ENCODE measurements at places on chromosomes 4 and X.

DNA sequence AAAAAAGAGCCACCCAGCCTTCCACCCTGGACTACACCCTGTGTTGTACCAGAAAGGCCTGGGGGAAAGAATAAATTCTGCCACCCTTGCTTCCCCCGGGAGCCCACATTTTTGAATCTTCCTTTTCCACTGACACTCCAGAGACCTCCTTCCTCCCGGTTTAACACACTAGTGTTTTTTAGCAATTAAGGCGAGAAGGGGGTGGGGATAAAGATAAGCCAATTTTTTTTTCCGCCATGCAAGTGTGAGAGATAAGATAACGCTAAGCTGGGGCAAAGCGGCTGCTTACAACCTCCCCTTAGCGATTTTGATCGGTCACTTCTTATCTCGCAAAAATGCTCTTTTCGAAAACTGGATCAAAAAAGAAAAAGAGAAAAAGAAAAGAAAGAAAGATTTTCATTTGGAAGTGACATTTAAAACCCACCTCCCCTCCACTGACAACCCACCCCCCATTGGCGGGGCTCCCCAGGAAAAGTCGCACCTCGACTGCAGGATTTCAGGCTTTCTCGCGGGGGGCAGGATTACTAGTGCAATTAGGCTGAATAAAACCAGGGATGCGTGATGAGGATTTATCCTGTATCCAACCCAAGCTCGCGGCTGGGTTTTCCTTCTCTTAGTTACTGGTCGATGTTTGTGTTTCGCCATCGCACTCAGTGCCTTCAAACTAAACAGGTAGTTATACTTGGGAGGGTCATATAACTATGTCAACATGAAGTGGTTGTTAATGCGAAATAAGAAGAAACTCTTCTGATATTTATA is 6.0 kb upstream of the BCOR start:
- no peak for DNase-seq

- DNase-seq, result no peak
These were observed 47.6 kb upstream of the FGG start for GRCh38 chr4:154660052-154660451.

DNA sequence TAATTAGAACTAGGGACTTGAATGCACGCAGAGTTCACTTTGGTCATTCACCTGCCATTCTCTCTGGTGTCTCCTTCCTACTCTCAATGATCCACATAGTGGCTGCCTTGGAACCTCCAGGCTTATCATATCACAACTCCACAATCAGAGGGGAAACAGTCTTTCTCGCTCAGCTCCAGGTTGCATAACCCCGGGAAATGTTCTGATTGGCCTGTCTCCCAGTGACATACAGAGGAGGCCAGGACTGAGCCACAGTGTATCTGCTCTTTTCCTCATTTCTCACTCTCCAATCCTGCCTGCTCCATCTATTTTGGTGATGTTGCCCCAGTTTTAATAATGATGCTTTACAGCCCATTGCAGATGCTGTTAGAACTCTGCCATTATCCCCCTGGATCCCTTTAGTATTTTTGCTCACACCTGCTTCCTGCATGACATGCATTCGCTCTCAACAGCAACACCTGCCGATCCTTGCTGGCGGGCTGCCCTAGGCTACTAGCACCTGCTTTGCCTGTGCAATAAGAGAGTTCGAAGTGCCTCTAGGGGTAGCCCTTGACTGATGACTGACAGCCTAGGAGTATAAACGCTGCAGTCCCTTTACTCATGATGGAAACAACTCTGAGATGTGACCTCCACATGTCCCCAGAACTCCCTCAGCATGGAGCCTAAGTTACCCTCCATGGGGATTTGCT is 211.3 kb upstream of the RPS6KA3 start:
- no peak for DNase-seq

DNA sequence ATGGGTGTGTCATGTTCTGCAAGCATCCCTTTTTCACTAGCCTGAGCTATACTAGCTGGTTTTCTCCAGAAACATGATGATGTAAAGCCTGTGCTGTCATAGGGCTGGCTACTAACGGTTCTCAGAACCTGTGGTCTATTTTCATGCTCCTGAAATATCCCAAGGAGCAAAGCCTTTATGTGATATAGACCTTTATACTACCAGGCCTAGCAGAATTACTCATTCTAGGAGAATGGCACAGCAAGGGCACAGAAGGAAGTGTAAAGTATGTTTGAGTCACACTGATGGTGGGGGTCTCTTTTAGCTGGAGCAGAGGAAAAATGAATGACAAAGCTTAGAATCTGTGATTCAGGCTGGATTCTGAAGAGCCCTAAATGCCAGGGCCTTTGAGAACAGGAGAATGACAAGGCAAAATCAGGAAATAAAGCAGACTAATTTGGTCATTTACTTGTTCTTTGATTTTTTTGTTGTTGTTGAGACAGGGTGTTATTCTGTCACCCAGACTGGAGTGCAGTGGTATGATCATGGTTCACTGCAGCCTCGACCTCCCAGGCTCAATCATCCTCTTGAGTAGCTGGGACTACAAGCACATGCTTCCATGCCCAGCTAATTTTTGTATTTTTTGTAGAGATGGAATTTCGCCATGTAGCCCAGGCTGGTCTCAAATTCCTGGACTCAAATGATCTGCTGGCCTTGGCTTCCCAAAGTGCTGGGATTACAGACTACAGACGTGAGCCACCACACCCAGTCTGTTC is 11.8 kb downstream of the TCEAL1 start:
- no peak for DNase-seq

DNA sequence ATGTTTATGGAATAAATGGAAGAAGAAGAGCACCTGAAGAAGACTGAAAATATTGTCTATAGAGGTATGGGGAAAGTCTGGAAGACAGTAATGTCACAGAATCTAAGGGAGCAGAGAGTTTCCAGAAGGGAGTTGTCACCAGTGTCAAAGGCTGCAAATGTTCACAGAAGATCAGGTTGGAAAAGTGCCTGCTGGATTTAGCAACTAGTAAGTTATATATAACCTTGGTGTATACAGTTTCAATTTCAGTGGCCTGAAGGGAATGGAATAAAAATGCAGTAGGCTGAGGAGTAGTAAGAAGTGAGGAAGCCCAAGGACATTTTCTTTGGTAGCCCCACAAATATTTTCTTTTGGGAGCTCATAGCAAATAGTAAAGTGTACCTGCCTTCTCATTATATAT is 107.2 kb downstream of the SATL1 start:
- DNase-seq, result no peak

- no peak for DNase-seq
These were observed 400.6 kb downstream of the IL15 start for GRCh38 chr4:142036795-142037583.

GRCh38 chr4:7311205-7311604 is 118.9 kb downstream of the SORCS2 start:
- DNase-seq, result no peak

DNA sequence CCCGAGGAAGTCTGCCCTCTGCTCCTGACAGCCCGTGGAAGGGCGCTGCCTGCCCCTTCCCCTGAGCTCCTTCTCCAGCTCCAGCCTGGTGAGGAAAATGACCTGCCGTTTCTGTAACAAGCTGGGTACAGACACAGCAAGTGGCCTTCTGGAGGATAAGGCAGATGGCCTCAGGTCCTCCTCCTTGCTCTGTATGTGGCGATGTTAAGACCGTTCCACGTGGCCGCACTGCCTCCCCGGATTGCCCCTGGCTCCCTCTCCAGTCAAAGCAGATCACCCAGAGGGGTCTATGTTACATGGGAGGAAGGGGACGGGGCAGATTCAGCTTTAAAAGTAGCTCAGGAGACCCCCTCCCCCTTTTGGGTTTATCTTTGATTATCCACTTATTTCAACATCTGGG is 80.3 kb upstream of the GATB start:
- DNase-seq, result no peak

DNA sequence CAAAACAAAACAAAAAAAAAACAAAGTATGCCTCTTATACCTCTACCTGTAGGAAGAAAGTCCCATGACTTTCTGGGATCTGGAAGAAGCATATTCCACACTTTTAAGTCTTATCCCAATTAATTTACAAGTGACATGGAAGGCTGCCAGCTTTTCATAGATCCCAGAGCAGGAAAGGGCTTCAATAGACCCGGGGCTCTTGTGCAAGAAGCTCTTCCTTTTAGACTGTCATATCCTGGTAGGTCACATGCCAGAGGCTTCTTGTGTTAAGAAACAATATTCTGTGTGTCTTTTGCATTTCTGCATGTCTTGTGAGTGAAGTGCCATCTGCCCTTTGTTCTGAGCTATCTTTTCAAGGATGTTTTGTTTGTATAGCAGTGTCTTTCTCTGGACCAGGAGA is 84.4 kb upstream of the PHOX2B start:
- DNase-seq, result no peak

GRCh38 chr4:182144626-182145333 is 98.4 kb upstream of the TENM3 start:
- no peak for DNase-seq

GRCh38 chr4:112515198-112516065 is 548 bp downstream of the NEUROG2 start:
- no peak for DNase-seq

DNA sequence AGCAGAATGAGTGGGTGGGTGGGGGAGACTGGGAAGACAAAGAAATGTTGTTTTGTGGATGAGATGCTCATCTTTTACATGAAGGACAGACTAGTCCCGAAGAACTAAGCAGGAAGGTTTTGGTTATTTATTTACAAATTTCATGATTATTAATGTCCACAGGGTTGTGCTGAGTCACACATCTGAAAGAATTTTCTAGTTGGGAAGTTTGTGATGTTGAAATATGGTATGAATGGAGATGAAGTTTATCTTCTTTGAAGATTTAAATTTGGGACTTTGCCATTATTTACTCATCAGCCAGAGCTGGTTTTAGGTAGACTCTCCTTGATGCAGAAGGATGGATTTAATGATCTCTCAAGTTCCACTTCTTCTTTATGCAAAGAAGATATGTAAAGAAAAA is 75.5 kb downstream of the MOSPD2 start:
- no peak for DNase-seq

DNA sequence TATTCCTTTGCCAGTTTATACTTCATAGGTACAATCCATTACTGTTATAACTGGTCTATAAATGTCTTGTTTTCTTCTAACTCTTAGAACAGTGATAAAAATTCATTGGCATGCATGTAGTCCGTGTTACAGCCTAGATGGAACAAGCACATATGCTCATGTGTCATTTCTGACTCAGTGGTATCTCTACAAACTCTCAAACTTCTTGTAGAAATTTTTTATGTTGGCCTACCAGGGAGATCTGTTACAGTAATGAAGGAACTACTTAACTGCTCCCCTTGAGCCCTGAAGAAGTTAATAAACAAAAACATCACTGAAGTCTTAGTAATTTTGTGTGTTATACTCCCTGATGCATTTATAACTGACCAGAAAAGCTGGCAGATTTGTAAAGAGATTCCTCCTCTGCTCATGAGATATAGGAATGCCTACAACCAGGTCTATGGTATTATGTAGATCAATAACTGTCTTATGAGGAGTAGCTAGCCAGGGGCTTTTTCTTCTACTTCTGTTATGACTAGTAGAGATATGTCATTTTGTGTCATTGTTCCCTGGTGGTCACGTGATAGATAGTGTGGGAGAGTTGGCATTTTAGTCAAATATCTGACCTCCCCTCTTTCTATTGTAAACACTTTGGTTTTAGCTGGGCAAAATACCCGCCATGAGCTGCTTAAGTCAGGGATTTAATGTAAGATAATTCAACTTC is 53.7 kb upstream of the FAAH2 start:
- DNase-seq, result no peak

- DNase-seq, result no peak
These were observed 32.1 kb upstream of the RBM47 start for GRCh38 chr4:40661803-40662202.

DNA sequence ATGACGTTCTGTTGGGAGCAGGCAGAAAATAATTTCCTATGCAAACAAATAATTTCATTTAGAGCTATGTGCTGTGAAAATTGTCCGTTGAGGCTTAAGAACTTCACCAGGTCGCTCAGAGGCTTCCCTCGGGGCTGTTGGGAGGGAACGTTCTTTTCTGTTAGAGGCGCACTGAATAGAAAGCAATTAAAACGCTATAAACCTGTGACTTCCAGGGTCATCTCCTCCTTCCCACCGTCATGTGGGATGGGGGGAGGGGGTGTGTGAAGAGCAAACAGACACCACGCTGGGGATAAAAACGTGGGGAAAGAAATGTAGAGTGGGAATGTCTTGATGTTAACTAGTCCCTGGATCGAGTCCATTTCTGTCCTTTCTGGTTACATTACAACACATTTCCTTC is 35.2 kb upstream of the ZNF518B start:
- DNase-seq, result no peak

GRCh38 chr4:60743654-60744053 is 456.5 kb upstream of the ADGRL3 start:
- no peak for DNase-seq

- DNase-seq, result no peak
These were observed 13.8 kb downstream of the FAM53A start for GRCh38 chr4:1670279-1670678.

DNA sequence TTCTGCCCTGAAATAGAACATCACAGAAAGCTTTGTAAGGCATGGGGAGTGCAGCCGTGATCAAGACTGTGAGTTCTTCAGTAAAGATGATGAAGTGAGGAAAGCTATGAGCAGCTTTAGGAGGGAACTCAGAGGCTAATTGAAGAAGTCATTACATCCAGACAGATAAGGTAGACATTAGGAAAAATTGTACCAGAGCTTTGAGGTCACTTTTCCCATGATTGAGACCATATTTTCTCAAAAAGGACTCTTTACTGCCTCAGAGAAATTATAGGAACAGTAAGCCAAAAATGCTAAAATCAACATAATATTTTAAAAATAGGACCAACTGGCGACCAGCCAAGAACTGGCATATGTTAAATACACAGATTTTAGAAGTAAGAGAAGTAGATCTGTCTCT is 11.2 kb downstream of the CHST7 start:
- DNase-seq, result no peak

- no peak for DNase-seq
These were observed 671 bp downstream of the SLC7A11 start for GRCh38 chr4:138241281-138242075.

DNA sequence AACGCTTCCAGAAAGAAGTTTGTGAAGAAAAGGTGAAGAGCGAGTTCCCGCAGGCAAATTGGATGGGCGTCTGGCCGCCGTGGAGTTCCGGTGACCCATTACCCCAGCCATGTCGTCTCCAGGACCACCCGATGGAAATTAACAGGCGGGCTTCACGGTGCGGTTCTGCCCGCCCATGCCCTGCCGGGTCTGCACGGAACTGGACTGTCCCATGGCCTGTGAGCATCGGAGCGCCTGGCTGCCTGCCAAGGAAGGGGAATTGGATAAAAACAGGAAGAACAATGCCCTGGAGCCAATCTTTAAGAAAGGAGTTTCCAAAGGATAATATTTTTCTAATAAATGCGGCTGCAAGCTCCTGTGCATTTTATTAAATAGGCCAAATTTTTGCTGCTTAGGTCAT is 319.8 kb upstream of the SLC7A11 start:
- DNase-seq, result no peak

- DNase-seq, result no peak
These were observed 358.9 kb downstream of the TRAM1L1 start for GRCh38 chr4:116726523-116726922.

GRCh38 chrX:149131774-149132173 is 373.3 kb downstream of the IDS start:
- no peak for DNase-seq

DNA sequence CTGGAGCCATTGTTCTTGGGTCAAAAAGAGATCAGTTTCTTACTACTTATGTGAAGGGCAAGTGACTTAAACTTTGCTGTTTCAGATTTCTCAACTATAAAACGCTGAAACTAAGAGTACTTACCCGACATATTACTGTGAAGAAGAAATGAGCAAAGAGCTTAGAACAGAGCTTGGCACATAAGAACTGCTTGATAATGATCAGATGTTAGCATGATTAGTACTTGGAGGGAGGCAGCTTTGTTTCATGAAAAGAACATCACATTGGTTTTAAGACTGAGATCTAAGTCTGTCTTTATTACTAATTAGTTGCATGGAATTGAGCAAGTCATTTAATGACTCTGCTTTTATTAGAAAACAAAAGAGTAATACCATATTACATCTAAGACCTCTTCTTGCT is 169.1 kb downstream of the ARHGAP24 start:
- DNase-seq, result no peak

Data from naive thymus-derived CD8-positive, alpha-beta T cell (primary cell).